ENCODE measurements at places on chromosomes 2 and 18.

GRCh38 chr18:9082711-9083510 is 19.6 kb upstream of the NDUFV2 start:
- DNase-seq, result no peak

- no peak for DNase-seq
Observed at GRCh38 chr2:118264232-118264990, 176.1 kb downstream of the INSIG2 start.

DNA sequence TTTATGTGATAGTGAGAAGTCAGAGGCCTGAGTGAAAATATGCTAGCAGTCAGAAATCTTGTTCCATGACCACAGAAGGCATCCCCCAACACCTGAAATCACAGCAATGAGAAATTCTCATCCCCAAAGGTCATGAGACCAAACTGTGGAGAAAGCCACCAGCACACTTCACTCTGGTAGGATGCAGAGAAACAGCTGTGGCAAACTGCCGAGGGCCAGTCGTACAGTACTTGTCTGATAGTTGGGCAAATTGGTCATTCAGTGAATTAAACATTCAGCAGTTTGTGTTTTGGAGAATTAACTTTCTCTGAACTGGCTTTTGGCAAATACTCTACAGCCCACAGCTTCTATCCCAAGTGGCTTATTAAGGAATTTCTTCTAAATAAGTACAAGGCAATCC is 117.2 kb downstream of the TSN start:
- DNase-seq, result no peak

GRCh38 chr2:179518830-179519229 is 254.2 kb upstream of the SESTD1 start:
- no peak for DNase-seq

DNA sequence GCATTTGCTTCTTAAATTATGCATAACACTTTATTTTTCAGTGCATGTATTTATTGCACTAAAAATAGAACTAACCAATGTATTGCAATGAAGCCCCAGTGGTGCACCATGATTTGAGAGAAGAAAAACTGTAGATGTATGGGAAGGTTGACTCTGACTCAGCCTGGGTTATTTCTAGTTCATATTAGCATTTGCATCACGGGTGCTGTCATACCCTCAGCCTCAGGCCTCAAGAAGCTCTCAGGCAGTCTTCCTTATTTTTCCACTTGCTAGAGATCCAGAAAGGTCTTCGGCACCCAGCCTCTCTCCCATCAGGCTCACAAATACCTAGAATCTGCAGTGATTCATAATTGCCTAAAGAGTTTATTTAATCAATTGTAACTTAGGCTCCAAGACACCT is 148.0 kb downstream of the DNER start:
- no peak for DNase-seq

GRCh38 chr2:24073816-24074215 is 2.3 kb downstream of the SF3B6 start:
- DNase-seq, result no peak

GRCh38 chr2:196278491-196278911 is 107.1 kb upstream of the STK17B start:
- DNase-seq, result no peak

DNA sequence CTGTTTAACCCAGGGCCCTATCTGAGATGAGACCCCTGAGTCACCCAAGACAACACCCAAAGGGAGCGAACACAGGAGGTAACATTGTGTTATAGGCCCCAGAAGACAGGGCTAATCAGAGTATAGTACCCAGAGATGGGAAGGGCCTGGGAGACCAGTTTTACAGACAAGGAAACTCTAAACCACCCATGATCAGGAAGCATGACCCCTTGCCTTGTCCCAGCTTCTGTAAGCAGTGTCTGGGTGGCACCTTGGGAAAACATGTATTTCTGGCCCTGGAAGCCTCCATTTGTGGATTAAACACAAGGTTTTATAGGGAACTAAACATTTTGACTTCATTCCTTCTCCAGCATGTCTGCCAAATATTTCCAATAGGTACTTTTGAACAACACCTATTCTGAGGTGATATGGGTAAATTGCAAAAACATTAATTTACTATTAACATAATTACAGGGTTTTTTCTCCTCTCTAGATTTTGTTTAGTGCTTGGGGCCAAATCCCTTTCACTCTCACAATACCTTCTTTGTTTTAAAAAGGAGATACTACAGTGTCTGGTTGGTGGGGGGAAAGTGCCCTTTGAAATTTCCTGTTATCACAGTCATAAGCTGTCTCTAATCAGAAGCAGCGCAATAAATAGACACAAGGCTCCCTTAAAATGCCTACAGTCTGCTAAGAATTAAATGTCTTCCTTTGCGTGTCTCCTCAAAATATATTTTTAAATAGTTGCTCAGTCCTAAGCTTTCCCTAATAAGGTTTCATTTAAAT is 341.1 kb downstream of the BCL11A start:
- DNase-seq, result no peak

DNA sequence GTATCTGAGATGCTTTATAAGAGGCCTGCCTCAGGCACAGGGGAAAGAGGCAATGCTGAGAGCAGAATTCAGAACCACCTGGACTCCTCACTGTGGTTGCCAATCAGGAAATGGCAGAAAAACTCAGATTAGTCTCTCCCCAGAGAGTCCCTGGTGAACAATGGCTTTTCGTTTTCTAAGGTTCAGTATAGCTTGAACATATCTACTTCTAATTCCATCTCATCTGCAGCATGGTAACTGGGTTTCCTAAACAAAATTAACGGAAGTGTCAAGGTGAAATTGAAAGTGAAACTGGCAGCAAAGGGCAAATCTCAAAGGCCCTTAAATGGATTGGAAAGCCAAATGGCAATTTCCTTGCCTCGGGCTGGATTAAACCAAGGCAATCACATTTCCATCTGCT is 480.2 kb upstream of the ACVR2A start:
- no peak for DNase-seq

DNA sequence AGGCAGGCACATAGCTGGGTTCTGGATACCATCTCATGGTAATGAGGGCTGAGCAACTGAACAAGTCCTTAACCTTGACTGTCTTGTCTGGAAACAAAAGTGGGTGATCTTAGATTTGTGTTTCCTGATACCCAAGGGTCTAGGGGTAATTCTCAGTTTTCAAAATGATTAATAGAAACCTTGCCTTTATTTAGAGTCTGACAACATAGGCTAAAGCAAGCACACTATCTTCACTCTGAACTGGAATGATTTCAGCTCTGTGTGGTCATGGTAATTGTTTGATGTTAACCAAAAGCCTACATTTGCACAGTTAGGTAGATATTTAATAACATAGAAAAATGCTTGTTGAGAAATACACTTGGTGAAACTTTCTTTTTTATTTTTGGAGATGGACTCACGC is 6.8 kb upstream of the LAMA3 start:
- DNase-seq, result no peak

- DNase-seq, result no peak
Observed at GRCh38 chr2:64013053-64013452, 6.2 kb downstream of the VPS54 start.

DNA sequence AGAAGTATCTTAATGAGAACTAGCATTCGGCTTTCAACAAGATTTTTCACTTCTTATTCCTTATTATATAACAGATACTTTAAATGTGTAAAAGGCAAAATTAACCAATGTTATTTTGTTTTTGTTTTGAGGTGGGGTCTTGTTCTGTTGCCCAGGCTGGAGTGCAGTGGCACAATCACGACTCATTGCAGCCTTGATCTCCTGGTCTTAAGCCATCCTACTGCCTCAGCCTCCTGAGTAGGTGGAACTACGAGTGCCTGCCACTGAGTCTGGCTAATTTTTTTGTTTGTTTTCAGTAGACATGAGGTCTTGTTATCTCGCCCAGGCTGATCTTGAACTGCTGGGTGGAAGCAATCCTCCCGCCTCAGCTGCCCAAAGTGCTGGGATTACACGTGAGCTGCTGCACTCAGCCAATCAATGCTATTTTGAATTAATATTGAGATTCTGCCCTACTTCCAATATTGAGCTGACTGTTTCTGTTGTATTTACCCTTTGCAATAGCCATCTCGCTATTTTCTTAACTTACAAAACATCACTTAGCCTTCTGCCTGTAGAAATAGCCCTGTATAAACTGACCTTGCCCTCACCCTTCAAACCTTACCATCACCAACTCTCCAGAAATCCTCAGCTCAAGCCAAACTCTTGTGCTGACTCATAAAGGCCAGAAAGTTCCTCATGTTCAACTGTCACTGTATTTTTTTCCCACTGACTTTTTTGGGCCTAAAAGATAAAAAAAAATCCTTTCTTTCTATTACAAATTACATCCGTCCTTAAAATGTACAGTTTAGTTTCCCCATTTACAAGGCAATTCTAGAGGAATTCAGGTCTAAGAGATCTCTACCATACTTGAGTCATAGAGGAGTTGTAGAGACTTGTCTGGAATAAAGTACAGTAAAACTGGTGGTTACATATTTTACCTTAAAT is 94.3 kb downstream of the OLA1 start:
- DNase-seq, result no peak

- DNase-seq, result no peak
Observed at GRCh38 chr18:40365526-40365925, 1589.5 kb upstream of the PIK3C3 start.

DNA sequence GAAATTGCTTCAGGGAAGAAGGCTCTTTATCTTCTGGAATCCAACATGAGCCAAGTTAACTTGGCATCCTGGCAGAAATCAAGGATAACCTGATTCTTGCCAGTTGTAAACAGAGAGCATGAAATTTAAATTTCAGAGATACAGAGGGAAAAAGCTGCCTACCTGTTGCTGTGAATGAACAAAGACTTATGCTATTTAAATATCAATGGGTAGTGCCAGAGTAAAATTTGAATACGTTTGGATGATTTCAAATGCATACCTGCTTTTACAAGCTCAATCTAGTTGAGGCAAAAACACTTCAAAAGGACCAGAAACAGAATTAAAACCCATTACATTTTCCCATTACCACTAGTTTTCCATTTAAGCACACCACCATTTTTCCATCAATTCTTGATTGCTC is 60.9 kb downstream of the CHST9 start:
- DNase-seq, result no peak

DNA sequence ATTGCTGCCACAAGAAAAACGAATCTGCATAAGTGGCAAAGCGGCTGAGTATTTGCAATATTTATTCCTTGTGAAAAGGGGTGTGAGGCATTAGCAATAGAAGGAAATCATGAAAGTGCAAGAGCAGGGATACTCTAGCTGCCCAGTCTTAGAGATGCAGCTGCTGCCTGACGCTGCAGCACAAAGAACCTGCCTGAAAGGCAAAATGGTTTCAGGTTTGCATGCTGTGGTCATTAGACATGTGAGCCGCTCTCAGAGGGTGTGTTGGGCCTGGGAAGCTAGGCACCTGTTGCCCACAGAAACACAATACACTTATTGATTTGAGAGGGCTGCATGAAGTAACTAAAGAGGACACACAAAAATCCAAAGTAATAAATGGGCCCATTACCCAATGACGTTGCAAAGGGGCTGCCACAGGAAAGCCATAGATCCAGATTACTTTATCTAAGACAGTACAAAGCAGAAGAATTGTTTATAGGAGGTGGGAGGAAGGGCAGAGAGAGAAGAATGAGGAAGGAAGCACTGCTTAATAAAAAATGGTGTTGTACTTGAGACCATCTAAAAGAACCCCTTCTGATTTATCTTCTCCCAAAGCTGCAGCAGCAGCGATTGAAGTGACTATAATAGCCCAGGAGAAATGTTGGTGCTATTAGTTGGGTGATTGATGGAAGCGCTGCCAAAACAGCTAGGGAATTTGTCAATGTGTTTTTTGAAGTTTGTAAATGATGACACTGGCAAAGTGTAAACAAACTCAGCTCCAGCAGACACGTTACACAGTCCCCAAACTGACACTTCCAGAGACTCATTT is 492.4 kb upstream of the ACVR2A start:
- peak; percentile 36 for DNase-seq

- DNase-seq, result no peak
Observed at GRCh38 chr2:105843476-105844374, 99.0 kb downstream of the NCK2 start.

- no peak for DNase-seq
Observed at GRCh38 chr18:47260924-47261701, 9.7 kb upstream of the SKOR2 start.

- DNase-seq, result no peak
Observed at GRCh38 chr2:16588565-16588964, 77.1 kb downstream of the CYRIA start.

GRCh38 chr2:206876216-206876860 is 63.0 kb upstream of the CPO start:
- no peak for DNase-seq

GRCh38 chr2:135473567-135473966 is 57.5 kb downstream of the ZRANB3 start:
- DNase-seq, result peak; percentile 20

DNA sequence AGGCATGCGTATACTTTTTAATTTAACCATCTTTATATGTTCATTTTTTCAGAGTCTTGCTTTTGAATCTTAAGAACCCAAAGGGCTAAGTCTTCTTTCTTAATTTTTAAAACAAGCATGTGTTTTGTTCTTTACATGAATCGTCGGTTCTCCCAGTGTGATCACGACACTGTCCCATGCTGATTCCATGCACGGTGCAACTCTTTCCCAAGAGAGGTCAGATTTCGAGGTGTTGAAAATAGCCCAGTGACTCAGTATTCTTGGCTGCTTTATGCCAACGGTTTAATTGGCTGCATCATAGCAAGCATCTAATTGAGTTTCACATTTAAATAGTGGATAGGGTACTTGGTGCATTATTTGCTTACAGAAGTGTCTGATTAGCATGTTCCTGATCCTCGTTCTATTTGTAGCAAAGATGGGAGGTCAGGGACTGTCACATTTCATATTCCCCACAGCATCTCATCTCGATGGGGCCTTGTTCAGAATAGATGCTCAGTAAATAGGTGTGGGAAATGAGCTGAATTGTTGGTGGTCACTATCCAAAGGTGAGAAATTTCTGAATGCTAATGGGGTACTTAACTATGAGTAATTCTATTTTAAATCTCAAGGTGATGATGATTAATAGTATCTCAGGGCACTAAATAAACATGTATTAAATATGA is 2.8 kb downstream of the NPAS2 start:
- no peak for DNase-seq

DNA sequence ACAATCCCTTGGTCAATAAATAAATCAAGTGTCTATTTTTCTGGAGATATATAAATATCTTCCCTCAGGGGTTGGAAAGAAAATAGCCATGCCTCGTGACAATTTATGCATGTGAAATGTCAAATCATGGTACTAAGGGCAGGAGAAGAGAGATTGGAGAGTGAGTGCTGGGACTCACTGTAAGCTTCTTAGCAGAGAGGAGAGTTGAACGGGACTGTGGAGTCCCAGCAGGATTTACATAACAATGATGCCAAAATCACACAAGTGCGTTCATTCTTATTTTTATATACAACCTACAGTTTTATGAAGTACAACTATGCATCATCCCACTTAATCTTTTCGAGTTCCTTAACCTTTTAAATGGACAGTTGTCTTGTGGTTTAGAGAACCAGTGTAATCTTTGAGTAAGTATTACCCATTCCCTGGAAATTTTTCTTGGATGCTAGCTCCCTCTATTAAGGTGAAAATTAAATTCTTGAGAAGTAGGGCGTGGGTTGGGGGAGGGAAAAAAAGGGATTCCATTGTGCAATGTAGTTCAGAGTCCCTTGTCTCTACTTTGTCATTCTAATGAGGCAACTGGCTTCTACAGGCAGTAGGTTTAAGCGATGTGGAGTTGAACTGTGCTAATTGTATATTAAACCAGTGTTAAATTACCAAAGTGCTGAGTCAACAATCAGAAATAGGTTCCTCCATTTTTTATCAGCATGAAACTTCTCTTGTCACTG is 143.6 kb upstream of the EPHA4 start:
- DNase-seq, result no peak
